ENCODE measurements at places on chromosomes 13 and 19. TPM values are rescaled to one million over a fixed set of nuclear protein-coding genes. Genes with fewer than 3 reads are reported as not detected.

GRCh38 chr13:25847635-25848626 is 203.9 kb downstream of the SHISA2 start:
- no peak for DNase-seq

DNA sequence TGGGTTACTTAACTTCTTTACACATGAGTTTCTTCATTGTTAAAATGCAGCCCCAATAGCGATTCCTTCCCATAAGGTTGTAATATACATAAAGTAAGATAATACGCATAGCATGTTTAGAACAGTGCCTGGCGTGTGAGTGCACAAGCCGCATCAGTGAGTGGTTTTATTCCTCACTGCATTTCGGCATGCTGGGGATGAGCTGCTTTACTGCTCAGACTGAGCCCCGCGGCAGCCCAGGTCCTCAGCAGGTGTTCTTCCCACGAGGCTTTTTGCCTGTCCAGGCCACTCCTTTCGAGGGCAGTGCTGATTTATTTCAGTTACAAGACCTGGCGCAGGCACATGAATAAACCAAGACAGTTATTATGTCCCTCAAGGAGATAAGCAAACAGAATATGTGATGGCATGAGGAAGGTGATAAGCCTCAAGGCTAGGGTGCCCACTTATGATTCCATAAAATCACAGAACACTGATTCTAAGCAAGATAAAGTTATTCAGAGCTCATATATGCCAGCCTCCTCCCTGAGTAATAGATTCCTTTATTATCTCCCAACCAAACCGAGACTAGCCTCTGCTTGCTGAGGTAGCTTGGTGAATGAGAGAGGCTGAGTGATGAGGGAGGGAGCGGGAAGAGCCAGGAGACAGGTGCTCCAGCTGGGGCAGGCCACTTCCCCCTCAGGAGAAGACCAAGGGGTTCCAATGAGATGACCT is 505.5 kb downstream of the DIAPH3 start:
- DNase-seq: no peak

DNA sequence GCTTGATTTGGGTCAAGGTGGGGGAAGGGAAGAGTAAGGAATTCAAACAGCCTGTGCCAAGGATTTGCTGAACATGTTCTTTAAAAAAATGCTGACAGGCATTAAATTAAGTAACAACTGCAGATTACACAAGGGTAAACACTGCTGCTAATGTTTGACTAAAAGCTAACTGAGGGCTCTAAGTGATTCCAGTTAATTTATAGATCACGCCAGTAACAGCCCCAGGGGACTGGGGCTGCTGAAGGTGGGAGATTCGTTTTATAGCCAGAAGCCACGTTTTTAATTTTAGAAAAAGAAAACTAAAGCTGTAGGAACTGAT is 321.7 kb downstream of the DLEU7 start:
- DNase-seq: no peak

- DNase-seq: no peak
Observed at GRCh38 chr13:73338389-73338788, 279.6 kb downstream of the KLF5 start.

GRCh38 chr19:10027158-10027997 is 14.1 kb downstream of the RDH8 start:
- peak; percentile 96 for DNase-seq

DNA sequence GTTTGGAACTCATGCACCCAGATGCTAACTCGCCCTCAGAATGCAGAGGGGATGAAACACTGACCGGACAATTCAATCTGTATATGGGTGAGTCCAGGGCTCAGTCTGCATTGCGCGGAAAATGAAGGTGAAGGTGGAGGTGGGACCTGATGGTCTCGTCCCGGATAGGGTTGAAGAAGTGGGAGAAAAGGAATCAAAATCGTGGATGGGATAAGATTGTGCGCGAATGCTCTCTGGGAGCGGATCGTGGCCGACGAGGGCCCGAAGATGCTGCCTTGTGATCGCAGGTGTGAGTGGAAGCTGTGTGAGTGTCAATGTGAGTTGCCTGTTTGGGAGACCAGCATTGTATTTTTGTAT is 594 bp upstream of the ZNF850 start:
- DNase-seq: no peak

DNA sequence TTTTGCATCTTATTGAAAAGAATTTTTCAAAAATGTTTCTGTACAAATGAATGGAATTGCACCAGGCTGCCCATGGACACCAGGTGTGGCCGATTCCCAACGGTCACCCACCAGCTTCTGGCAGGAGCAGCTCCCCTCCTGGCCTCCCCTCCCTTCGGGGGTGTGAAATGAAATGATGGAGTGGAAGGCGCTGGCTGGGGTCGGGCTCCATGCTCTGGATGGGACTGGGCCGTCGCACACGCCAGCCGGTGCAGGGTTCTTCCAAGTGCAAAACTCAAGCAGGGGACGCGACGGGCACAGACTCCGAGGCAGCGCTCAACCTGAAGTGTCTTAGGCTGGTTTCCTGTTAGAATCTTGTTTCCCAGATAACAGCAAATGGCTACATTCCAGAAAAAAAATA is 21.9 kb downstream of the C19orf44 start:
- no peak for DNase-seq

- DNase-seq: no peak
Observed at GRCh38 chr13:108475181-108475580, 154.2 kb upstream of the MYO16 start.

GRCh38 chr13:50636007-50636704 is 207.3 kb downstream of the DLEU7 start:
- peak; percentile 18 for DNase-seq

GRCh38 chr13:40794414-40795368 is 5.3 kb downstream of the SLC25A15 start:
- DNase-seq: no peak

- no peak for DNase-seq
Observed at GRCh38 chr13:98749501-98749900, 3.0 kb downstream of the SLC15A1 start.

- DNase-seq: no peak
Observed at GRCh38 chr13:33537676-33538075, 252.1 kb upstream of the STARD13 start.

DNA sequence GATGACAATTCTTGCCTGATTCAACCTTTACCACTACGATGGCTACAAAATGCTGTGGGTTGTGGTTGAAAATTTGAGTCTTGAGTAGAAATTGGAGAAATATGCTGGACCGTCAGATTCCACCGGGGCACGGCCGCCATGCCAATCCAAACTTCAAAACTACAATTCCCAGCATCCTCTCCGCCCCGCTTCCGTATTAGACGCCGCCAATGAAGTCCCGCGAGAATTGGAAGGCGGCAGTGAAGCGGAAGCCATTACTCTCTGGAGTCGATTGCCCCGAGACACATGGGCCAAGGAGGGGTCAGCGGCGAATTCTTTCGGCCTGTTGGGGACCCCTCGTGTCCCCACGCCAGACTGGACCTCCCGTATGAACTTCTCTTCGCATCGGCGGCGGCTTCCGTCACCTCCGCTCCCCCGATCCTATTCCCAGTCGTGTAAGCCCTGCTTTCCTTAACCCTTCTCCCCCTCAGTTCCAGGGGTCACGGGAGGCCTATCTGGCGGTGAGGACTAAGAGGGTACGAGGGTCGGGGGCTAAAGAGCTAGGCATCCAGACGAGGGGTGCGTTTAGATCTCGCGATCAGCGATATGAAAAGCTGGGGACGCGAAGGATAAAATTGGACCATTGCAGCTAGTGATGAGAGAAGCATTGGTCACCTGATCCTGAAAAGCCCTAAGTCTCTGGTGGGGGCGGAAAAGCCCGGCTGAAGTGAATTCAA is at the start of gene ZNF317:
ZNF317 (plus strand) TSS at position 239 of the 716 bp plus-strand sequence. CDS start 15,620 bp downstream, outside the sequence.
- DNase-seq: peak; percentile 90

GRCh38 chr19:49870309-49870901 is 3.0 kb upstream of the PNKP start:
- peak; percentile 49 for DNase-seq

- peak; percentile 55 for DNase-seq
Observed at GRCh38 chr19:11375143-11375948, 880 bp downstream of the SWSAP1 start.

DNA sequence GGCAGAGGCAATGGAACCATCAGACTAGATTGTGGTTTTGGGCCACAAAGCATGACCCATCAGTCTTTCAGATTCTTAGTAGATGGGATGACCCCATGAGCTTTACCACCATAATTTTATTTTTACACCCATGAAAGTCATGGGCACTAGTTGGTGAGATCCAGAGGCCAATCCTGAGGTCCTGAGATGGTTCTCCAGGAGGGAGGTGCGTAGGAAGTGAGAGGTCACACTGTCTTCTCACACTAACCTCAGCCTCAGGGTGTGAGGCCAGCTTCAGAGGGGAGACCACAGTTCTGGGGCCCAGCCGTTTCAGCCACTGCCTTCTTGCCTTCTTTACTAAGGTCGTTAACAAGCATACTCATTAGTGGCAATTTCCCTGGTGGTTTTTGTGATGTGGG is 106.4 kb downstream of the AKAP11 start:
- no peak for DNase-seq

GRCh38 chr13:98488736-98489135 is 88.2 kb downstream of the STK24 start:
- DNase-seq: no peak

GRCh38 chr13:65909501-65909900 is 1320.6 kb downstream of the PCDH9 start:
- no peak for DNase-seq

DNA sequence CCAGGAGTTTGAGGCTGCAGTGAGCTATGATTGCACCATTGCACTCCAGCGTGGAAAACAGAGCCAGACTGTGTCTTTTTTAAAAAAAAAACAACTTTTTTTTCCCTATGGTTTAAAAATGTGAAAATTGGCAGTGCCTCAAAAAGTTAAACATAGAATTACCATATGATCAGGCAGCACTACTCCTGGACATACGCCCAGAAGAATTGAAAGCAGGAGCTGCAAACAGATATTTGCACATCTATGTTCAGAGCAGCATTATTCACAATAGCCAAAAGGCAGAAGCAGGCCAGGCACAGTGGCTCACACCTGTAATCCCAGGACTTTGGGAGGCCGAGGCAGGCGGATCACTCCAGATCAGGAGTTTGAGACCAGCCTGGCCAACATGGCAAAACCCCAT is 3.8 kb upstream of the RETN start:
- DNase-seq: no peak

GRCh38 chr19:48496959-48497727 is 14.5 kb downstream of the LMTK3 start:
- DNase-seq: no peak

CRLF1 gene
- total RNA-seq: 0.26 TPM

PLIN5 gene
- 3.5 TPM for total RNA-seq

KLK12 gene
- total RNA-seq: not detected

MAG gene
- 0.91 TPM for total RNA-seq

KISS1R gene
- not detected for total RNA-seq

NXNL1 gene
- not detected for total RNA-seq

SLITRK6 gene
- total RNA-seq: not detected

PRODH2 gene
- total RNA-seq: not detected

LPAR2 gene
- total RNA-seq: 5.5 TPM

LAIR1 gene
- 7.6 TPM for total RNA-seq

All from uterus (tissue), 4 donors.